ENCODE measurements at places on chromosomes 4 and X.

DNA sequence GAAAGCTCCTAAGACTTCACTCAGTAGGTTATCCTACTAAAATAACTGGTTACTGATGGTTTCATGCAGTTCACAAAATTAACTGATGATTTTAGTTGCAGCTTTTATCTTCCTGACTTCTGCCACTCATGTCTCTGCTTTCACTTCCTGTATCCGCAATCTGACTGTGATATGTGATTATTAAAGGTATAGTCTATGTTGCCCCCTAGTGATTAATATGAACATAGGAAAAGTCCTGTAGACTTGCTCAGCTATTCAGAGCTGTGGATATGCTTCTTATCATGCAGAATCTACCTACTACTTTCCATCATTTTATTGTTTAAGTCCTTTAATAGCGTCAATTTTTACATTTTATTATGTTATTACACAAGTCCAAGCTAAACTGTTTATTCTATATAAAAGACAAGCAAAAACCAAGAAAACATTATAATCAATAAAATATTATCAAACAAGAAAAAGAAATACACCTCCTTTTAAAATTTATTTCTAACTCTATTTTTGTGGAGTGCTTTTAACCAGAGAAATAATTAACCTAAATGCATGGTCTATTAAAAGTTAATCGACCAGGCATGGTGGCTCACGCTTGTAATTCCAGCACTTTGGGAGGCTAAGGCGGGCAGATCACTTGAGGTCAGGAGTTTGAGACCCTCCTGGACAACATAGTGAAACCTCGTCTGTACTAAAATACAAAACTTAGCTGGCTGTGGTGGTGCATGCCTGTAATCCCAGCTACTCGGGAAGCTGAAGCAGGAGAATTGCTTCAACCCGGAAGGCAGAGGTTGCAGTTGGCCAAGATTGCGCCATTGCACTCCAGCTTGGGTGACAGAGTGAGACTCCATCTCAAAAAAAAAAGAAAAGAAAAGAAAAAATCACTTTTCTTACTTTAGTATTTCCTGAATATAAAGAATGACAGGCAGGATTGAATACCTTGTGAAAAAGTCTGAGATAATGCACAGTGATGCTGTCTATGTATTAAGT lies 40.4 kb upstream of the TLR2 start:
- DNase-seq, result no peak

- DNase-seq, result no peak
Measured at GRCh38 chr4:187390646-187391045, 604.9 kb upstream of the ZFP42 start.

DNA sequence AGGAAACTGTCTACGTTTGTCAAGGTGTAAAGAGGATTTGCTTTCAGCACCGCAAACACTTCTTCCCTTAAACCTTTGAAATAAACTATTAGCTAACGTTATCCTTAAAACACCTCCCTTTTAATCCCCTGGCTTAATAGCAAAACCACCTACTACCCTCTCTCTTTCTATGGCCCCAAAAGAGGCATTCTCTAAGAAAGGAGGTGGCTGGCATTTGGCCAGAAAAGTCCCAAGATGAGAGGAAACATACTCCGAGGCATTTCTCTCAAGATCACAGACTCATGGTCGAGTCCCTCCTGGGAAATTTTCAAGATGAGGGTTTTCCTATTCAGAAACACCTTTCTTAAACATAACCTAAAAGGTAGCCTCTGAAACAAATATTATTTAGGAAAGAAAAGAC lies 60.6 kb upstream of the VCX3B start:
- DNase-seq, result no peak

DNA sequence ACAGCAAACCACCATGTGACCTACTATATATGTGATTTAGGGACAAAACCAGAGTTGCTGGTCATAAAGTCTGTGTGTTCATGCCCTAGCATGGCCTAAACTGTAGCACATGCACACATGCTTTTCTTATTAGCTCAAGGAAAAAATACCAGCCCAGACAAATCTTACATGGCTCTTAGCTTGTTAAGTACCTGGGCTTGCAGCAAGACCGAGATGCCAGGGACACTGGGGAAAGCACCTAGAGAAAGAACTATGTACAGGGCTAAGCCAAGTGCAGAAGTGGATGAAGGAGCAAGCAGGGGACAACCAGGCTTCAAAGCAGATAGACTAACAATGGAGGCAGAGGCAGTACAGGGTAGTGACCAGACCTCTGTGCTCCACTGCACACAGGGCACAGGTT lies 3.4 kb upstream of the GABRE start:
- no peak for DNase-seq

DNA sequence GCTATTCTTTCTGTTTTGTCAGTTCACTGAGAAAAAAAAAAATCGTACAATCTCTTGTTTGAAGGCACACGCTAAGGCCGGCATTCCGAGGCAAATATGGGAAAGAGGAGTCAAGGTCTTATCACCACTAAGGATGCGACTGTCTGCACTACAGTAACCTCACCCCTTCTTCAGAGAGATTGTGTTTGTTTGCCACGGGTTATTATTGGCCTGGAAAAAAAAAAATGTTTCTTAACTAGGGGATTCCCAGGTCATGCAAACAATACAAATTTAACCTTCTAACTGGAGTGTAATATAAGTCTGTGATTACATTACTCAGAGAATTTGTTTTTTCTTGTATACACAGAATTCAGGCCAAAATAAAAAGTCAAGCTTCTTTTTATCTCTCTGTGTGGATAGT lies 168.3 kb downstream of the TMA16 start:
- no peak for DNase-seq

GRCh38 chr4:105780176-105780575 lies 71.6 kb downstream of the GSTCD start:
- DNase-seq, result no peak

DNA sequence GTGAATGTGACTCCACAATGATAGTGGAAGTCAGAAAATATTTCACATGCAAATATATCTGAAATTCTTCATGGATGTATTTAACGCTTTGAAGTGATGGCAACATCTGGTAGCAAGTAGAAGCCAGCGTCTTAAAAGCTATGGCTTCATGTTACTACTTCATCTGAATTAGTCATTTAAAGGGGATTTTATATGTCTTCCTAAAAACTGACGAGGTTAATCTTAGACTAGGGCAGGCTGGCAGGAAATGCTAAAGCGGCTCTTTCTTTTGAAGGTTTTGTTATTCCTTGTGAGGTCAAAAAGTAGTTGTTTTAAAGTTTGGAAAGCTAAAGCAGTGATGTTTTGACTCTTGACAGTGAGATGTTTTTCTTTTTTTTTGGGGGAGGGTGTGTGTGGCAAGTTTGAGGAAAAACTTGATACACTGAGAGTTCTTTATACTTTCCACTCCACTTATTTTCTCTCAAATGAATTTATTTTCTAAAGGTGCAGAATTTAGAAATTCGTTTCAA lies 22.6 kb downstream of the PLS3 start:
- no peak for DNase-seq

DNA sequence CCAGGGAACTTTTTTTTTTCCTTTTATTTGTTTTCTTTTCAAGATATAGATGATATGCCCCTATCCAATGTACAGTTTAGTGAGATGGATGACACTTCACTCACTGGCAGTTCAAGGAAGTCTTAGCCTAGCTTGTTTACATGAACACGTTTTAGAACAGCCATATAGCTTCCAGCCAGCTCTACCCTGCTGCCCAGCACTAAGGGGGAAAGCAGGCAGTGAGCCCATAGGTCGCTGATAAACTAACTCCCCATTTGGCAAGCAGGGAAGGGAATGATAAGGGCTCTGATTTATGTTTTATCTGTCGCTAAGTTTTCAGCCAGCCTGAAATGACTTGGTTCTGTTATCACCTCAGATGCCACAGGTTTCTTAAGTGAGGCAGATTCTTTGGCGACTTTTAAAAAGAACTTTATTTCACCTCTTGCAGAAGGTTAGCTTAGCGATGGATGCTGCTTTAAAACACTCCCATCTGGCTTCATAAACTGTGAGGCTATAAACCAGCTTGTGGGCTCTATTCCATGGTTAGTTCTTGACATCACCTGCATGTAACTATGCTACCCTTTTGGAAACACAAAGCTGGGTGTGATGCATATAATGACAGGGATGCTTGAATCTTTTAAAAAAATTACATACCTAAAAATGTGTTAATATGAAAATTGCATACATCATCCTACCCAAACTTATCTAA lies 348.4 kb downstream of the FBXO8 start:
- no peak for DNase-seq

- DNase-seq, result no peak
Measured at GRCh38 chr4:76001700-76002099, 5.6 kb downstream of the CXCL9 start.

DNA sequence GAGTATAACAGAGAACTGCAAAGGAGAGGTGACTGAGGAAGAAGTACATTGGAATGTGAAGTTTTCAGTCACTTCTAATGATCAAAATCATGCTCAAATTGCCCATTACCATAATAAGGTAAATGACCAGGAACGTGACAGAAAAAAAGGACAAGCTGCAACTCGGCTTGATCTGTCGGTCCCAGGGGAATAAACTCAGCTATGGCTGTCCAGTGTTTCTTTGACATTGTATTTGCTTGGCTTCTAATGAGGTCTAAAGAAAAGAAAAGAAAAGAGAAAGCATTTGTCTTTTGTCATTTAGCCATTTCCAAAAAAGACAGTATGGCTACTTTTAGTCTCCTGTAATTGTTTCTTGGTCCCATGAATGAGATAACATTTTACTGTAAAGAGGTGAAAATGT lies 25.2 kb downstream of the PHOX2B start:
- DNase-seq, result no peak

DNA sequence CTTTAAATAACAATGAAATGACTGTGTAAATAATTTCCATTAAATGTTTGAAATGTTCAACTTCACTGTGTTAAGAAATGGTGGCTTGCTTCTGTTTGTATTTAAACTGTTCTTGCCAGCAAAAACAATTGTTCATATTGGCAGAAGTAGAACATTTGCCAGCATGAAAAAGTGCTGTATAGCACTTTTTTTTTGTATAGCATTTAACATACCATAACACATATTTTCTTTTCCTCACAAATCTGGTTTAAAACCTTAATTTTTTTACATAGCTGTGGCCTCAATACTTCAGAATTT lies 94.1 kb downstream of the COX18 start:
- no peak for DNase-seq

DNA sequence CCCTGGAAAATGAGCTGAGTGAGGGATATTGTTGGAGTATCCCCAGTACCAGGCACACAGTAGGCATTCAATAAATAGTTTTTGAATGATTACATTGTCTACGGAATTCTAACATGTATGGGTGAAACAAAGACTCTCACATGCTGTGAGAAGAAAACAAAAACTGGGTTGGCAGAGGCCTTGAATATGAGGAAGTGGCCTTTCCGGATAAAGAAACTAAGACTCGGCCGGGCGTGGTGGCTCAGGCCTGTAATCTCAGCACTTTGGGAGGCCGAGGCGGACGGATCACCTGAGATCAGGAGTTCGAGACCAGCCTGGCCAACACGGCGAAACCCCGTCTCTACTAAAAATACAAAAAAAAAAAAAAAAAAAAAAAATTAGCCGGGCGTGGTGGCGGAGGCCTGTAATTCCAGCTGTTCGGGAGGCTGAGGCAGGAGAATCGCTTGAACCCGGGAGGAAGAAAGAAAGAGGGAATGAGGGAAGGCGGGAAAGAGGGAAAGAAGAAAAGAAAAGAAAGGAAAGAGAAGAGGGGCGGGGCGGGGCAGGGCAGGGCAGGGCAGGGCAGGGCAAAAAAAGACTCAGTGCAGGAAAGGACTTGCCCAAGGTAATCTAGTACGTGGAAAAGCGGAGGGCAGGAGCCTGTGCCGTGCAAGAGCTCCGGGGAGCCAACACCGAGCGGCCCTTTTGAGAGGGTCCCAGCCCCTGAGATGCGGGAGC lies 689 bp upstream of the TMA16 start:
- no peak for DNase-seq

DNA sequence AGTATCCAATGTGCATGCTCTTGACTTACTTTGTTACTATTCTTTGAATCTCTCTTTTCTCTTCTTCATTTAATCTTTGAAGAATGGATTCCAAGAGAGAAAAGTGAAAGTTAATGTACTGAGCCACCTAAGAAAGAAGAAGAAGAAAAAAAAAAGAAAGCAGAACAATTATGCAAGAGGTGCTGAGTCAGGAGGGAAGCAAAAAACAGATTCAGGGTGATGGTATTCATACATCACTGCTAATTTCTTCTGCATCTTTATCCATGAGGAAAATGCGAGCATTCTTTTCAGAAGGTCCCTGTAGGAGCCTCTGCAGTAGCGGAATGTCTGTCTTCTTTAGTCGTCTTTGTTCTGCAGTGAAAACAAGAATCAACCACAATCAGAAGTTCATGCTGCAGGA lies 43.9 kb downstream of the RASSF6 start:
- DNase-seq, result no peak

DNA sequence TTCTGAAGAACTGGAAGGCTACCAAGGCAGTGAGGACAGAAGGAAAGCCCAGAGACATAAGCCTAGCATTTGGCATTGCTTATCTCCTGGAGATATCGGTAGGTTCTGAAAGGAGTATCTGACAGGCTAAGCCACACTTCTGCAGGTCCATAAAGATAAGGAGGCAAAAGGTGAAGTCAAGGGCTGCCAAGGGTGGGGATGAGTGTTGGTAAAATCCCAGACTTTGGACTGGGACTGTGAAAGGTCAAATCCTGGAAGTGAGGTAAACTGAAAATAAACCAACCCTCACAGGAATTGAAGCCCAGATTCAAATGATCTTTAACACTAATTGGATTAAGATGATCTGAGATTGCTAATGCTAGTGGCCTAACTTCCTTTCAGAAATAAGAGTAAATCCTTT lies 27.4 kb downstream of the GK start:
- DNase-seq, result no peak

GRCh38 chr4:123995936-123996335 lies 599.3 kb downstream of the SPRY1 start:
- DNase-seq, result no peak
